ENCODE measurements at places on chromosomes 1 and 21.

DNA sequence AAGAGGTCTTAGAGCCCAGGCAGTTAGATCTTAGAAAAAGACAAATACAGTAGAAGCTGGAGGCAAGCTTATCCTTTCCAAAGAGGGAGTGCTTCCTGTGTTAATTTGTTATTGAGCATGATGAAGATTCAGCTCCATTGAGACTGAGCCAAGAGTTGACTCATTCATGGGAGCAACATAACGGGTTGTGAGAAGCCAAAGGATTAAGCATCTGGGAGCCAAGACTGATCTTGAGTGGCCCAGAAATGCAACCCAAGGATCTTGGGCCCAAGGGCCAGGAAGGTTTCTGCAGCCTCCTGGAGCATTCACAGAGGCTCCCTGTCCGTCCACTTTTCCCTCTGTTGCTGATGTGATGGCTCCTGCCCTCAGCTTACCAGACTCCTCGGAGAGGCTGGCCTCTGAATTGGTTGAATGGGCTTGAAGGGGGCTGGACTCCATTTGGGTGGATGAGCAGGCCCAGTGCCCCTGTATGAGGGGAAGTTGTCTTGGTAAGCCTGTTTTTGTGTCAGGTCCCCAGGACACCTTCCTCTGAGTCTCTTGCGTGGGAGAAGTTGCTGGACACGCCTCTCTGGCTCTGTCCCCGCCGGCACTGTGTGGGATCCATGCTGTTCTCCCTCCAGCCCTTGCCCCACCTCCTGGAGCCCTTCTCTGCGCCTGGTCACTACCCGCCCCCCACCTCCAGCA, 42.4 kb downstream of the PDE9A start:
- peak; percentile 33 for DNase-seq

DNA sequence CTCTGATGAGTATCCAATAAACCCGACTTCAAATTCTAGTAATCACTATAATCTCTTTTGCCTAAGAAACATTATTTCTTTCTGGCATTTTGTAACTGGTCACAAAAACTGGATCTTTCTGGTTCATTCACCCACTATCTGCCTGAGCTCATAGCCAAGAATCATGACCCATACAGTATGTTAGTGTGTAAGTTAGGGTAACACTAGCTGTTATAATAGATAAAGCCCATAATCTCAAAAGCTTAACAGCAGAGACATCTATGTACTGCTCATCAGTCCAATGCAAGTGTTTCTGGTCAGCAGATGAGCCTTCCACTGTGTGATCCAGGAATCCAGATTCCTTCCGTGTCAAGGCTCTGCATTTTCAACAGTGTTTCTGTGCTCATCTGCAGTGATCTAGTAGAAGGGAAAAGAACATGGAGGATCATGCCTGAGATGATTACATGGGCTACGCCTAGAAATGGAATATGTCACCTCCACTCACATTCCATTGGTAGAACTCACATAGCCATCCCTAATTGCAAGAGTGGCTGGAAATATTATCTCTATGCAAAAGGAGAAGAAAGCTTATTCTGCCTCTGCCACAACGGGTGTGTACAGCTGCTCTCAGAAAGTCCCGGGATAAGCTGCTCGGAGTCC, 27.7 kb downstream of the RRAGC start:
- DNase-seq: no peak

DNA sequence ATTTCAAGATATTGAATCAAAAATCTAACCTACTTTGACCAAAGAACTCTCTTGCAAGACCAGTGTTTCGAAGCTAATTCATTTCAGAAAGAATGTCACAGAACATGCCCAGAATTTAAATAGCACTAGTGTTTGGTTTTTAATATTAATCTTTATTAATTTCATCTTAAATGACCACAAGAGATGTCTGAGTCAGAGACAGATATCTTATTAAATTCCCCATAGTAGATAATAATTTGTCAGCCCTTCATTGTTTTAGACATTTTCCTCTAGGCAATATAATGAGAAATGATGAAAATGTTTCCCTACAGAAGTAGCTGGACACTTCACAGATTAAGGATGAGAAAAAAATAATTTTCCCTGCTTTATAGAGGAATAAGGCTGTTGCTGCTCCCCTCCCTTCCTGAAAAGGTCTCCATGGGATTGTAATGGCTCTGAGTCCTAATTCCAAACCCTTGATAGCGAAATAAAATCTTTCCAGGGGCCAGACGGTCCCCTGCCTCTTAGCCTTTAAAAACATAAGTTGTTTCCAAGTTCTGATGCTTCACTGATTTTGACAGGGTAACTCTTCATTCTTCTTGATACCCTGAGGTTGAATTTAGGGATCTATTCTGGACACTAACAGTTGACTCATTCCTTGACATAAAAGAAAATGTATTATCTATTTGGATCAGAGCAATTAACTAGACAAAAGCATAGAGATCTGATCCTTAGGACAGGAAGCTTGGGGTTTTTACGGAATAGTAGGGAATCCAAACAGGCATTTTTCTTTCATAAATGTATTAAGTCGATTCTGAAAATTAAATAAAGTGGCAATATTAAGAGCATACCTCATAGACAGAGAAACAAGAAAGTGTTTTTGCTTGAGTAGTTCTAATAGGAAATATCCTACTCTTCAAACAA, 820.8 kb downstream of the BRINP3 start:
- no peak for DNase-seq

- peak; percentile 24 for DNase-seq
These were observed 2.4 kb upstream of the TMEM125 start for GRCh38 chr1:43267291-43267805.

- no peak for DNase-seq
These were observed 45.3 kb downstream of the TARBP1 start for GRCh38 chr1:234433563-234434285.

GRCh38 chr1:156214024-156214748, 1.4 kb downstream of the PMF1 start:
- DNase-seq: no peak

DNA sequence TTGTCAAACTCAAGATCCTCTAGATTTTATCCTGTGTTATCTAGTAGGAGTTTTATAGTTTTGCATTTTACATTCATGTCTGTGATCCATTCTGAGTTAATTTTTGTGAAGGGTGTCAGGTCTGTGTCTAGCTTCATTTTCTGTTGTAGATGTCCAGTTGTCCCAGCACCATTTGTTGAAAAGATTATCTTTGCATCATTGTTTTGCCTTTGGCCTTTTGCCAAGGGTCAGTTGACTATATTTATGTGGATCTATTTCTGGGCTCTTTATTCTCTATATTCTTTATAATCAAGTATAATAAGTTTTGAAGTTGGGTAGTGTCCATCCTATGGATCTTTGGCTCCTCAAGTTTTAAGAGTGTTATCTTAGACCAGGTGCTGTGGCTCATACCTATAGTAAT, 21.9 kb downstream of the TRAF5 start:
- DNase-seq: no peak

GRCh38 chr1:6962478-6962995, 177.3 kb downstream of the CAMTA1 start:
- DNase-seq: no peak

DNA sequence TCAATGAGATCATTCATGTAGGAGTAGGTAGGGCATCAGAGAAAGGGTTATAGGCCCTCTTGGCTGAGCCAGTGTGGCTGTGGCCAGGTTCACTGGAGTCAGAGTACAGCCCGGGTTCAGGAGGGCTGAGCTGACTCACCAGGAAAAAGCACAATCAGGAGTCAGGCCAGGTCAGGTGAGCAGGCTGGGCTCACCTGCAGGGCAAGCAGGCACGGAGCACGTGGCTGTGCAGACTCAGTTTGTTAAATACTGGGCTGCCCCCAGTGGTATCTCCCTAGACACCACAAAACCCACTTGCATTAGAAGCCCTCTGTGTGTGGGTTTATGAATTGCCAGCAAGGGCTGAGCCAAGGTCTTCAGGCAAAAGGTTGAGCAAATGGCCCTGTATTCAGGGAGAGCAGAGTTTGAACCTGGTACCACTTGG, 122.1 kb upstream of the SERBP1 start:
- DNase-seq: no peak

DNA sequence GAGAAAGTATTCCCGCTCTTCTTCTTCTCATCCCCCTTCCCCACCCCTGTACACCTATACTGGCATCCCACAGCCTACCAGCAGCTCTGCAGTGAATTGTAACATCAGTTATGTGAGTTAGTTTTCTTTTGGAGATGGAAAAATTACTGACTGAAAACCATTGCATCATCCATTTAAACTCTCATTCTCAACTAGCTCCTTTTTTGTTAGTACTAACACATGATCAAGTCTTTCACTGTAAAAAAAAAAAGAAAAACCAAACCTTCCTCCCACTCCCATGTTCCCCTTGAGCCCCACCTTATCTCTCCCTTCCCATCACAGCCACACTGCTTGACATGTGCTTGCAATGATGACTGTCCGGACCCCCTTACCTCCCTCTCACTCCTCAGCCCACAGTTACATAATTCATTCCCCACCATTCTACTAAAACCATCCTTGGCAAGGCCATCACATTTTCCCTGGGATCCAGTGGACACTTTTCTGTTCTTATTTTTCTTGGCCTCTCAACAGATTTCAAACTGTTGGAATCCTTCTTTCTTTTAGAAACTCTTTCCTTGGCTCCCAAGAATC, 23.2 kb upstream of the RAVER2 start:
- no peak for DNase-seq

- no peak for DNase-seq
These were observed 27.4 kb upstream of the RC3H1 start for GRCh38 chr1:174049514-174049913.

DNA sequence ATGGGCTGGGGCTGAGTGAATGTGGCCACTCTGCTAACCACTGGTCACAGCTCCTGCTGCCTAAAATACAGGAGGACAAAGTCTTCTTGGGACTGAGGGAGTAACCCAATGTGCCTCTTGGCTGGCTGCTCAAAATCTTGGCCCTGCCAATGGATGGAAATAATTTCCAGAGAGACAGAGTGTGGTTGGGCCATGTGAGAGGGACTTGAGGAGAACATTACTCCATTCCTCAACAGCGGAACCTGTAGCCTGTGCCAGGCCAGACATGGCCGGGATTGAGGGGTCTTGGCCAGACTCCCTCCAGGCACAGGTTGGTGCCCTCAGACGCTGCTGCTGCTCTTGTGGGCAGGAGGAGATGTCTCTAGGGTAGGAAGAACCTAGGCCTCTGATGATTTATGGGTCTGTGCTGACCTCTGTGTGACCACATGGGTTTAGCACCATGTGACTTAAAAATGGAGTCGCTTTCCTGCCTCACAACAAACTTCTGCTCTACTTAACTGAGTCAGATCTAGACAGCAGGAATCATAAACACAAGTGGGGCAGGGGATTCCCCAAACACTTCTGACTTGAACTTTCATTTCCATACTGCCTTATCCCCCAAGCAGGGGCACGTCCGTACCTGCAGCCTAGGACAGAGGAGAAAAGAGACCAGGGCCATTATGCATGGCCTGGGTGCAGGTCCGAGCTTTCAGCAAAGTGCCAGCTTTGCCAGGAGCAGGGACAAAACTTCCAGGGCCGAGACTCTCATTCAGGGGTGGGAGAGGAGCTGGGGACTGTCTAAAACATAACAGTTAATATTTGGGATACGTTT, 79.2 kb downstream of the CD34 start:
- DNase-seq: no peak

DNA sequence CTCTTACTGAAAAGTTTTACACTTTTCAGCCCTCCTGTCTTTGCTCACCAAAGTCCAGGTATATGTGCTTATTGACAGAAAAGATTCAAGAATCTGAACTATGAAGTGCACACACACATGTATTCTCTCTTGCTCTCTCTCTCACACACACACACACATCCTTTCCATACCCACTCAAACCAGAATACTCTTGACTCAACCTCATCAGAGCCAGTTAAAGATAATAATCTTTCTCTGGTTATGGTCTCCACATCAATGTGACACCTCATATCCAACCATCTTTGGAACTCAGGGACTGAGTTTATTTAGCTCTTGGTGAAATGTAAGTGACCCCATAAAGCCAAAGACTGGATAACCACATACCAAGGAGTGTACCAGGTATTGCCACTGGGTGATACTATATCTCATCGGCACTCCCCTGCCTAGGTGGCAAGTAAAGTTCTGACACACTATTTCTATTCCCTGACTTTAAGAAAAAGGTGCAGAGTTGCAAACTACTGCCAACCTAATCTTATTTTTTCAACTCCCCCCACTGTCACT, 24.9 kb upstream of the RGS8 start:
- DNase-seq: no peak

DNA sequence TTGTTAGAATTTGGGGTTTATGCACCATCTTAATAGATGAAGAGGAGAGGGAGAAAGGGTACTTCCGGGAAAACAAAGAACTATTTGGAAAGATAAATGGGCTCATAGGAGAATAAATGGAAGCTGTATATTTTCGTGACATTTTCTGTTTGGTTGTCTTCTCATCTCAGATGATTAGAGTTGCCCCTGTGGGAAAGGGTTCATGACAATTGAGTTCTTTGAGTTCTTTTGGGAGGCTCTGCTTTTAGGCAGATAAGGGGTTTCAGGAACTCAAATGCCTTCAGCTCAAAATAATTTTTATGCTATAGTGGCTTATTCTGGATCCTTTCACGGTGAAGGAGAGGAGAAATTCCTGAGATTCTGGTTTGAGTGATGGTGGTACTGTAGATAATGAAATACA, 63.6 kb downstream of the CAMTA1 start:
- no peak for DNase-seq

GRCh38 chr1:198391393-198392020, 149.0 kb downstream of the ATP6V1G3 start:
- DNase-seq: no peak

GRCh38 chr1:29047142-29047541, 76.6 kb downstream of the TMEM200B start:
- no peak for DNase-seq

GRCh38 chr1:201183209-201183608, 7.4 kb upstream of the IGFN1 start:
- DNase-seq: no peak

DNA sequence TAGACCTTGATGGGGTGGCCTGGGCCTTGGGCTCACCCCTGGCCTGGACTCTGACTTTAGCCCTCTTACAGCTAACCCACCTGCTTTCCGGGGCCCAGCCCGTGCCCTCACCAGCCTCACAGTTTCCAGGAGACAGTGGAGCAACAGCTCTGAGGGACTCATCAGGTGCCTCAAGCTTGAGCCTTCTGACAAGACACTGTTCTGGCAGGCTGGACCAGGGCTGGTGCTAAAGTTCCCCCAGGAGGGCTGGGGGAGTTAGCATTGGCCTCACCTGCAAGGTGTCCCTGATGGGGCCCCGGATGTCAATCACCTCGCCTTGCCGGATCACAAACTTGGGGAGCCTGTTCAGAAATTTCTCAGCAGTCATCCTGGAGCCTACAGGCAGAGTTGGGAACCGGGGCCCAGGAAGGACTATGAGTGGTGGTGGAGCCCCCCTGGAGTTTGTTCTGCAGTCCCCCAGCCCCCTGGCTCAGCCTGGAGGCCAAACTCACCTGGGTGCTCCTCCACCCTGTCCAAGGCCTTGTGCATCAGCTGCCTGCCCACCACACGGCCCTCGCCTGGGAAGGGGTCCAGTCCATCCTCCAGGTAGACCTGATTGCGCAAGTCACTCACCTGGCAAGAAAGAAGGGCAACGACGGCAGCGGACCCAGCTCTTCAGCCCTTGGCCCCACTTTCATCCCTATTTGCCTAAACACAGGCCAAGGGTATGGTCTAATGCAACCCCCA, 4.1 kb downstream of the SH3BGRL3 start:
- DNase-seq: no peak

- DNase-seq: no peak
These were observed 35.9 kb upstream of the ARF1 start for GRCh38 chr1:228046421-228047182.

GRCh38 chr1:183094351-183094750, 71.1 kb downstream of the LAMC1 start:
- no peak for DNase-seq
